ENCODE measurements at places on chromosomes 16 and 17. TPM values are rescaled to one million over a fixed set of nuclear protein-coding genes. Genes with fewer than 3 reads are reported as not detected.

- H3K27me3 ChIP-seq, result no peaks in the 10 kb centered on the region
- peak overlapping the region; percentile 36 for H3K4me3 ChIP-seq
- H3K27ac ChIP-seq, result peak overlapping the region; percentile 95
- peaks cover 23% of the 10 kb centered on the region for H3K4me1 ChIP-seq
- no peak for DNase-seq
These were observed 2.9 kb upstream of the PGS1 start for GRCh38 chr17:78375401-78376151.

The CLEC3A gene
- not detected for total RNA-seq

The ABCA9 gene
- not detected for total RNA-seq

The PNMT gene
- total RNA-seq, result 5.6 TPM

The TVP23A gene
- 3.1 TPM for total RNA-seq

GRCh38 chr16:56635441-56635967 is 3.0 kb upstream of the MT1A start:
- DNase-seq, result no peak
- peaks cover 99% of the 10 kb centered on the region for H3K27me3 ChIP-seq
- H3K36me3 ChIP-seq, result no peaks in the 10 kb centered on the region
- H3K4me3 ChIP-seq, result 0 out of 2 replicates have a peak overlapping the region, but pooled peaks have one; percentile 6
- H3K27ac ChIP-seq, result no peak overlapping the region

The KRT24 gene
- total RNA-seq, result not detected

The TPSD1 gene
- not detected for total RNA-seq

The CLDN7 gene
- 119 TPM for total RNA-seq

The MT1F gene
- total RNA-seq, result 5.2 TPM

The TMEM92 gene
- 12.2 TPM for total RNA-seq

The CIAPIN1 gene
- 83.6 TPM for total RNA-seq

The AOC2 gene
- total RNA-seq, result 4.0 TPM

The SLFN14 gene
- not detected for total RNA-seq

The PTRH2 gene
- total RNA-seq, result 36.5 TPM

GRCh38 chr16:57510016-57510871 is 24.0 kb upstream of the DOK4 start:
- no peaks in the 10 kb centered on the region for H3K36me3 ChIP-seq
- H3K4me1 ChIP-seq, result peaks cover 15% of the 10 kb centered on the region
- no peak overlapping the region for H3K4me3 ChIP-seq
- no peaks in the 10 kb centered on the region for H3K27me3 ChIP-seq
- no peak overlapping the region for H3K27ac ChIP-seq

GRCh38 chr16:4103745-4104144 is 12.5 kb downstream of the ADCY9 start:
- H3K27ac ChIP-seq, result no peak overlapping the region
- H3K36me3 ChIP-seq, result no peaks in the 10 kb centered on the region
- no peaks in the 10 kb centered on the region for H3K4me1 ChIP-seq
- H3K27me3 ChIP-seq, result no peaks in the 10 kb centered on the region

The MAPT gene
- total RNA-seq, result 2.4 TPM

- H3K27me3 ChIP-seq, result no peaks in the 10 kb centered on the region
- H3K27ac ChIP-seq, result no peak overlapping the region
- H3K4me1 ChIP-seq, result no peaks in the 10 kb centered on the region
- H3K4me3 ChIP-seq, result no peak overlapping the region
- no peaks in the 10 kb centered on the region for H3K36me3 ChIP-seq
These were observed 152.7 kb downstream of the SOX9 start for GRCh38 chr17:72273289-72274056.

The TBC1D3K gene
- not detected for total RNA-seq

- H3K36me3 ChIP-seq, result no peaks in the 10 kb centered on the region
- H3K27ac ChIP-seq, result no peak overlapping the region
- no peaks in the 10 kb centered on the region for H3K27me3 ChIP-seq
- peaks cover 5% of the 10 kb centered on the region for H3K4me1 ChIP-seq
- H3K4me3 ChIP-seq, result no peak overlapping the region
- peak; percentile 72 for DNase-seq
These were observed 5.8 kb downstream of the SOCS1 start for GRCh38 chr16:11250091-11250785.

The GAST gene
- total RNA-seq, result not detected

GRCh38 chr16:76583466-76583865 is 306.3 kb downstream of the CNTNAP4 start:
- no peak overlapping the region for H3K4me3 ChIP-seq
- no peaks in the 10 kb centered on the region for H3K36me3 ChIP-seq
- no peaks in the 10 kb centered on the region for H3K4me1 ChIP-seq
- H3K27me3 ChIP-seq, result no peaks in the 10 kb centered on the region

The KRTAP17-1 gene
- total RNA-seq, result not detected

DNA sequence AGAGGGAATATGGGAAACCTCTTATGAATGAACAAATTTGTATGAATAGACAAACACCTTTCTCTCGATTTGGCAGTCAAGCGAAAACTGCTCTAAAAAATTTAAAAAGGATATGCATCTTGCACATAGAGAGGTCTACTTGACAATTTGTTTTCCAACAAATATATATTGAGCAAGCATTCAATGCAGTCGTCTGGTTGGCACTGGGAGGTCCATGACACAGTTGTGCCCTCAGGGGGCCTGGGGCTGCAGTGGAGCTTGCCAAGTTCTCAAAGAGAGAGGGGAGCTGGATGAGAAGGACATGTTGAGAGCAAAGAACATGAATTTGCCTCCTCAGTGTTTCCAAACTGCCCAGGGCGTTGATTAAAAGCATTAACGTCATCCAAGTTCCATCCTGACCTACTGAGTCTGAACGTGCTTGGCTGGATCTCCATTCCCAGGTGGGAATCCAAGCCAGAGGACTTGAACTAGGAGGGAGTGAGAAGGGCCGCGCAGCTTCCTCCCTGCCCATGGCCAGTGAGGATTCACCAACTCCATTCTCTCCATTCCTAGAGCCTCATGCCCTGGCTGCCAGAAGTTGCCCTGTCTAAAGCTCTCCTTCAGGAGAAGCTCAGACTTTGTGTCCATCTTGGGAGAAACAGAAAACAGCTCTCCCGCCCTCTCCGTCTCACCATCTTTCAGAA is 24.5 kb downstream of the TBX2 start:
- DNase-seq, result no peak
- H3K36me3 ChIP-seq, result no peaks in the 10 kb centered on the region
- no peak overlapping the region for H3K4me3 ChIP-seq
- H3K4me1 ChIP-seq, result no peaks in the 10 kb centered on the region

The SLC46A1 gene
- total RNA-seq, result 8.7 TPM

- H3K27ac ChIP-seq, result no peak overlapping the region
- no peak for DNase-seq
- H3K4me3 ChIP-seq, result no peak overlapping the region
- H3K4me1 ChIP-seq, result no peaks in the 10 kb centered on the region
- H3K27me3 ChIP-seq, result no peaks in the 10 kb centered on the region
These were observed 9.6 kb upstream of the CPD start for GRCh38 chr17:30368912-30369720.

All from H1 (cell line).